ENCODE measurements at places on chromosomes 7 and 10. TPM values are rescaled to one million over a fixed set of nuclear protein-coding genes. Genes with fewer than 3 reads are reported as not detected.
A peak's percentile ranks its signal among the peaks of the same experiment; 100 is the strongest.

Gene EPDR1
- 1.3 TPM for total RNA-seq

DNA sequence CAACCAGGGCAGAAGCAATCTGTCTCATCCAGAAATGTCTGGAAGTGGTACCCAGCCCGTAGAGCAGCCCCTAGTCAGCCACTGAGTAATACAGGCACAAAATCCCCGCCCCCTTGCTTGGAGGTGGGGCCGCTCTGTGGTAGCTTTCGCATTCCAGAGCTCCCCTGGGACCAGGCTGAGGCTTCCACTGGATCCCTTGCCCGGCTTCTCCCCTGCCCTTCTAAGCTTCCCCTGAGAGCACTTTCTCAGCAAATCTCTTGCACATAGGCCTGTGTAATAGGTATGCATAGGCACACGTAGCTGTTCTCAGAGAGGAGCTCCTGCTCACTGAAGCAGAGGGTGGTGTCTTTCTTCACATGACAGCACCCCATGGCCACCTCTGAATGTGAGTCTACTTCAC, 144.2 kb downstream of the BMS1 start:
- H3K4me1 ChIP-seq, result no peaks in the 10 kb centered on the region
- no peak overlapping the region for H3K27ac ChIP-seq
- no peak for DNase-seq

- no peak overlapping the region for H3K4me3 ChIP-seq
- no peaks in the 10 kb centered on the region for H3K4me1 ChIP-seq
- no peaks in the 10 kb centered on the region for H3K36me3 ChIP-seq
- H3K27ac ChIP-seq, result no peak overlapping the region
- no peak for DNase-seq
- H3K27me3 ChIP-seq, result no peaks in the 10 kb centered on the region
Measured at GRCh38 chr7:148256433-148256832, 334.1 kb upstream of the C7orf33 start.

- peak; percentile 36 for DNase-seq
- peaks cover 42% of the 10 kb centered on the region for H3K4me1 ChIP-seq
- no peaks in the 10 kb centered on the region for H3K36me3 ChIP-seq
- H3K4me3 ChIP-seq, result peak overlapping the region; percentile 1
Measured at GRCh38 chr10:91201213-91201996, 19.1 kb upstream of the PCGF5 start.

DNA sequence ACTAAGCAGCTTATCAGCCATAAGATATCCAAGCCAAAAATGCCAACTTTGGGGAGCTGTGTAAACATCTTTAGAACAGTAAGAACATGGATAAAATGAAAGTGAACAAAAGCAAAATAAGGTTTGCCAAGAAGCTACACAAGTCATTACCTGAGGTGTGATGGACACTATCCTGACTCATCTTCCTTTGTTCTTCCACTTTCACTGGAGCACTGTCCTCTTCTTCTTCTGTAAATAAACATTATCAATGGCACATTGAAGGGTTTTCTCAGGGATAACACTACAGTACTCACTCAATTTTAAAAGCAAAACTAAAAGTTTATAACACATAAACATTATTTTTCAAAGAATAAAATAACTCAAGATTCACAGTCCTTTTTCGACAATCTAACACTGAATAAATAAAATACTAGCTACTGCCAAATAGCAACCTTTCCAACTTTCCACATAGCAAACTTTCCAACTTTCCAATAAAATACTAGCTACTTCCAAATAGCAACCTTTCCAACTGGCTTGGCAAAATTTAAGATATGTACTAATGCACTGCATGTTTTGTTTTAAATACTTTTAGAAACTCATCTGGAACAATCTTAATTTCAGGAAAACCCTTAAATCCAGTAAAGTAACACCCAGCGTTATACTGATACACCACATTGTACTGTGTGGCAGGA, 174.1 kb downstream of the SKAP2 start:
- H3K27ac ChIP-seq, result no peak overlapping the region
- H3K27me3 ChIP-seq, result no peaks in the 10 kb centered on the region
- no peaks in the 10 kb centered on the region for H3K4me1 ChIP-seq
- no peak overlapping the region for H3K4me3 ChIP-seq
- no peaks in the 10 kb centered on the region for H3K36me3 ChIP-seq
- DNase-seq, result no peak

DNA sequence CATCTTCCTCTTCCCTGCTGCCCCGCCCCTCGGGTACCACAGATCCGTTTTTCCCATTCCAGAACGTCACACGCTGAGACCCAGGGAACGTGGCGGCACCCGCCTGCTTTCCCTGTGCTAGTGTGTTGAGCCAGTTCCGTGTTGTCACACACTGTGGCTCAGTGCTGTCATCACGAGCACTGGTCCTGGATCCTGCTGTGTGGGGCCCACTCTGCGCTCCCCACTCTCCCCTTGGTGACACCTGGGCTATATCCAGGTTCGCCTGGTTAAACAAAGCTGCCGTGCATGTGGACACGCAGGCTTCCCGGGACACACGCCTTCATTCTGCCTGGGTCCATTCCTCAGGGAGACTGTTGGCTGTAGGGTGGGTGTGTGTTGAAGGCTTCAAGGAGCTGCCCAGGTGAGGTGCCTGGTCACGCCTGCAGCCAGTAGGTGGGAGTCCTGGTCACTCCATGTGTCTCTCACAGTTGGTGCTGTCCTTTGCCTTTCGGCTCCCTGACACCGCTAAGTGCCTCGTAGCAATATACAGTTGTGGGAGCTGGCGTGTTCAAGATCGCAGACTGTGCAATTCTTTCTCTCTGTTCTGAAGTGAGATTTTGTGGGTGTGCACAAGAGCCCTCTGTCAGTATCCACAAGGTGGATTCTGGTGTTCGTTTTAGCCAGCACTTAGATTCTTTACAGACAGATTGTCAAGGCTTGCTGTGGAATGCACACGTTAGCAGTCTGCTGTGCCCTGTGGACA, 88.6 kb downstream of the INPP5A start:
- no peaks in the 10 kb centered on the region for H3K36me3 ChIP-seq
- H3K4me1 ChIP-seq, result peaks cover 6% of the 10 kb centered on the region
- no peaks in the 10 kb centered on the region for H3K27me3 ChIP-seq
- H3K27ac ChIP-seq, result no peak overlapping the region

Gene OAT
- 23.2 TPM for total RNA-seq

Gene HSPA14
- 15.0 TPM for total RNA-seq

- no peaks in the 10 kb centered on the region for H3K27me3 ChIP-seq
- DNase-seq, result no peak
- H3K4me3 ChIP-seq, result no peak overlapping the region
- no peaks in the 10 kb centered on the region for H3K4me1 ChIP-seq
- no peaks in the 10 kb centered on the region for H3K36me3 ChIP-seq
- H3K27ac ChIP-seq, result no peak overlapping the region
Measured at GRCh38 chr7:80815733-80816132, 103.1 kb downstream of the SEMA3C start.

DNA sequence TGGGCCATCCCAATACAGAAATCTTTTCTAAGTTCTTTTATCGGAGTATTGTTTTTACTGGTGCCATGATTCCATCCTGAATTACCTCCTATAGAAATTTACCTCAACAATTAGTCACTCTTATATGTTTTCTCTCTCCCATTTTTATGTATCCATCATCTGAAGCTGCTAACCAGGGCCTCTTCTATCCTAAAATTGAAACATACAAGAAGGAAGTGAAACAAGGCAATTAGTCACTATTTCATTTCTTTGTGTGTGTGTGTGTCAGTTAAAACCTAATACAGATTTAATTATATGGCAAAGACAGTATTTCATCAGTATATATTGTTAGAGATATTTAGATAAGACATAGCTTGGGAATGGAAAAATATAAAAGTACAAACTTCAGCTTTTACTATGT, 148.4 kb upstream of the AHR start:
- H3K36me3 ChIP-seq, result no peaks in the 10 kb centered on the region
- H3K4me1 ChIP-seq, result no peaks in the 10 kb centered on the region
- no peaks in the 10 kb centered on the region for H3K27me3 ChIP-seq
- H3K4me3 ChIP-seq, result no peak overlapping the region
- no peak overlapping the region for H3K27ac ChIP-seq

- no peak overlapping the region for H3K27ac ChIP-seq
- H3K4me1 ChIP-seq, result no peaks in the 10 kb centered on the region
- H3K36me3 ChIP-seq, result no peaks in the 10 kb centered on the region
- no peak overlapping the region for H3K4me3 ChIP-seq
- peaks cover 4% of the 10 kb centered on the region for H3K27me3 ChIP-seq
Measured at GRCh38 chr7:76074972-76075370, 27.1 kb downstream of the MDH2 start.

Gene FAM24B
- 14.5 TPM for total RNA-seq

- no peaks in the 10 kb centered on the region for H3K36me3 ChIP-seq
- no peaks in the 10 kb centered on the region for H3K27me3 ChIP-seq
- H3K4me1 ChIP-seq, result peaks cover 2% of the 10 kb centered on the region
- DNase-seq, result no peak
Measured at GRCh38 chr7:50653126-50653864, 88.1 kb upstream of the DDC start.

DNA sequence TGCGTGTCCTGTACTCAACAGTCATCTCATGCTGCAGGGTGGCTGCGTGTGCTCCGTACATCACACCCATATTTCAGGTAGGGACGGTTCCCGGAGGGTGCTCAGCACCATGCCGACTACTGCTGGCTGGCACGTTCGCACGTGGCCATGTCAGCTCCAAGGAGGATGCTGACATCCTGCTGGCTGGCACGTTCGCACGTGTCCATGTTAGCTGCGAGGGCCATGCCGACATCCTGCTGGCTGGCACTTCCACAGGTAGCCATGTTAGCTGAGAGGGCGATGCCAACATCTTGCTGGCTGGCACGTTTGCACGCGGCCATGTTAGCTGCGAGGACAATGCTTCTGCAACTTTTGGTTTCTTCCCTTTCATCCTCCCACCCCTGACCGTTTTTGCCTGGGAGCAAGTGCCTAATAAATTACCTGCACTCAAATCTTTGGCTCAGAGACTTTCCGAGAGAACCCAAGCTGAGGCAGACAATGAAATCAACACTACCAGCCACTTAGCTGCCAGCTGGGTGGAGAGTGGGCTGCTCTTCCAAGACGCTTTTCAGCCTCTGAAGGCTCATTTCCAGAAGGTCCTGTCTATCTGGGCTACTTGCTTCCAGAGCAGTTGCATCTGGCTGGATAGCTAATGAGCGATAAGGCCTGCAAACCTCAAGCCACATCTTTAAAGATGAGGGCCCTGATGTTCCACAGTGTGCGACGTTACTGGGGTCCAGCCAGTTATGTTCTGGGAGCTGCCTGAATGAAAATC, 104.6 kb downstream of the WDR37 start:
- H3K4me1 ChIP-seq, result no peaks in the 10 kb centered on the region
- no peak overlapping the region for H3K27ac ChIP-seq
- H3K36me3 ChIP-seq, result no peaks in the 10 kb centered on the region

Gene AMPH
- not detected for total RNA-seq

DNA sequence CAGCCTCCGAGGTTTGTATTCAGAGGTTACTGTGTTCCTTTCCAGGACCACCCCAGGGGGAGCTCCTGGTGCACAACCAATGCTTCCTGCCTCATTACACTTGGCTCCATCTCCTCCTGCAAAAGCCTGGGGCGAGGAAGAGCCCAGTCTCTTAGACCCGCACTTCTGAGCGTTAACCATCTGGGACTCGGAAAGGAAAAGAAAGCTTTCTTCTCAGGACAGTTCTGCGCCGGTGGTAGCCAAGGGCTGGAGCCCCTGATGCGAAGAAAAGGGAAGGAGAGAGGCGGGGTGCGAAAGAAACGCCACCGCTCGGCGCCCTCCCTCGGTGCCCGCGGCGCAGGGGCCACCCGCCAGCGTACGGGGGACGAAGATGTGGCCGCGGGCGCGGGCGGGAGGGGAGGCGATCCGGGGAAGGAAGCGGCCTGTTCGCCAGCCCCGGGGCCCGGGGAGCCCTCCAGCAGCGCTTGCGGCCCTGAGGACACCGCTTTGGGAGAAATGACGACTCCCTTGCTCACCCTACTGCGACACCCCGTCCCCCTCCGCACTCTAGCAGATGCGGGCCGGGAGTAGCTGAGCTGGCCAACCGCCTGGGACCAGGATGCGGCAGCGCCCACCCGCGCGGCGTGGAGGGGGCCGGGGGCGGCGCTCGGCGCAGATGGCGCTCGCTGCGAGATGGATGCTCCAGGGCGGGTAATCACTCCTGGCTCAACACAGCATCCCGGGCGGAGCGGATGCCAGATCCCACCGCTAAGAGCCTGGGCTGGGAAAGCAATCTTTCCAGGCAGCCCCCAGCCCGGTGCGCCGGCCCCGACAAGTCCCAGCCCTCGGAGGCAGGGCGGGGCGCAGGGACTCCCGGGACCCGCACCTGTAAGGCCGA, 1.3 kb downstream of the NRCAM start:
- H3K4me1 ChIP-seq, result peaks cover 10% of the 10 kb centered on the region
- H3K27me3 ChIP-seq, result peaks cover 20% of the 10 kb centered on the region
- no peaks in the 10 kb centered on the region for H3K36me3 ChIP-seq

GRCh38 chr10:60388116-60388625, 1.5 kb downstream of the ANK3 start:
- no peak overlapping the region for H3K27ac ChIP-seq
- DNase-seq, result no peak
- no peak overlapping the region for H3K4me3 ChIP-seq
- H3K36me3 ChIP-seq, result no peaks in the 10 kb centered on the region

DNA sequence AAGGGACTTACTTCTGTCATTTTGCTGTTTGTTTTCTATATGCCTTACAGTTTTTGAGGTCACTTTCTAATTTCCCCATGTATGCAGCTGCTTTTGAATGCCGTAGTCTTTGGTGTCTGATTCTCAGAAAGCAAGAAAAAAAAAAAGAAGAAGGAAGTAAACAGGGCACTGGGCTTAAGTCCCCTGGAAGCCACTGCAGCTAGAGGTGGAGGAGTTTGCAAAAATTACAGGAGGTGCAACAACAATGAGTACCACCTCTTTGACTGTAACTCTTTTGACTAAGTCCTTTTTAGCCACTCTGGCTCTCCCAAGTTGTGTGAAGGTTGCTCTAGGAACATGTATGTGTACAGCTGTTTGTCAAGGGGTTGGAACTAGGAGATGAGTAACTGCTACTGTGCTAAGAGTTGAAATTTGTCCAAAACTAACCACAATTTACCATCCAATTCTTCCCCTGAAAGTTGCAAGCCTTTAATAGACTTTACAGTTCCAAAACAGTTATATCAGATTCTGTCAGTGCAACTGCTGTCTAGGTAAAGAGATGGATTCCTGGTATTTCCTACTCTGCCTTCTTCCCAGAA, 588.0 kb upstream of the LRRN3 start:
- H3K4me3 ChIP-seq, result no peak overlapping the region
- no peak overlapping the region for H3K27ac ChIP-seq
- H3K27me3 ChIP-seq, result no peaks in the 10 kb centered on the region
- no peaks in the 10 kb centered on the region for H3K36me3 ChIP-seq
- DNase-seq, result no peak
- no peaks in the 10 kb centered on the region for H3K4me1 ChIP-seq

- no peaks in the 10 kb centered on the region for H3K27me3 ChIP-seq
- H3K4me1 ChIP-seq, result peaks cover 2% of the 10 kb centered on the region
Measured at GRCh38 chr7:17009007-17009719, 127.4 kb upstream of the AGR3 start.

Gene IDI2
- not detected for total RNA-seq

DNA sequence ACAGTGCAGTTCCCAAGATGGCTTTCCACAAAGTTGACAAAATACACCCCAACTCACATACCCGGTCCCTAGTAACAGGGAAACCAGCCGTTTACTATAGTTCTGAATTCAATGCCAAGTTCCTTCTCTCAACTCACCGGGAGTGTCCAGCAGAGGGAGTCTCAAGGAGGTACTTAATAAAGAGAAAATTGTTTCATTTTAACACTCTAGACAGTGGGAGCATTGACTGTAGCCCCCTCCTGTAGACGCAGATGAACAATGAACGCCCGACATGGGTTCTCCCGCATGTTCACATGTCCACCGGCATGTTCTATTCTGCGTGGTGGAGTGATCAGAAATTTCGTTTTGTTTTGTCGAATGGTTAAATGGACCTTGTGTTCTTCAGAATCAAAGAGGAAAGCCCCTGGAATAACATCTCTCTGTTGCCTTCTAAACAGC, 1.9 kb downstream of the HIPK2 start:
- no peaks in the 10 kb centered on the region for H3K36me3 ChIP-seq
- H3K27ac ChIP-seq, result peak overlapping the region; percentile 85

Gene PIK3CG
- total RNA-seq, result 33.7 TPM

Gene PRKG1
- 0.20 TPM for total RNA-seq
